ENCODE measurements at places on chromosomes 5 and 9. TPM values are rescaled to one million over a fixed set of nuclear protein-coding genes. Genes with fewer than 3 reads are reported as not detected.

Gene CYLC2
- 7.7 TPM for total RNA-seq

Gene RAPGEF1
- 55.8 TPM for total RNA-seq

Gene SLCO6A1
- total RNA-seq, result 30.1 TPM

Gene SLC4A9
- 0.81 TPM for total RNA-seq

Gene FSD1L
- total RNA-seq, result 12.2 TPM

Gene FOXD4L4
- not detected for total RNA-seq

Gene CCL28
- total RNA-seq, result 7.6 TPM

Gene SUSD3
- total RNA-seq, result 537 TPM

Gene NUTM2F
- total RNA-seq, result 1.1 TPM

Gene KIF27
- 29.4 TPM for total RNA-seq

DNA sequence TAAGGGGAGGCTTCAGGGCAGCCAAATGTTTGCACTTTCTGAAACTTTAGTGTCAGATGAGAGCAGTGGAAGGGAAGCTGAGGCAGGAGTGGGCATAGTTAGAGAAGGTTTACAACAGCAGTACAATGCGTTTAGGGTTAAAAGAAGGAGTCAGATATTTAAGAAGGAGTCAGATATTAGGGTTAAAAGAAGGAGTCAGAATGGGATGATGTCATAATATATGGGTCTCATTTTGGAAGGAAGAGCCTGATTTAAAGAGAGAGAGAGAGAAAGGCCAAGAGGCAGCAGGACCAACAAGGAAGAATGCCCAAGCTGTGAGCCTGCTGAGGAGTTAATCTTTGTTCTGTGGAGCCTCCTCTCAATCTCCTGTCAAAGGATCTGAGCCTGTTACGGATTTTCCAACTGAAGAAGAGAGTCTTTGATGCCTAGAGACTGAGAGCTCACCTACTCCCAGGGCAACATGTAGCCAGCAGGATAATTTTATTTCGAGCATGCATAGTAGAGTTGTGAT is 9.5 kb downstream of the ISL1 start:
- no peak for DNase-seq

GRCh38 chr9:98777618-98778017 is 18.7 kb downstream of the ANKS6 start:
- no peak for DNase-seq

DNA sequence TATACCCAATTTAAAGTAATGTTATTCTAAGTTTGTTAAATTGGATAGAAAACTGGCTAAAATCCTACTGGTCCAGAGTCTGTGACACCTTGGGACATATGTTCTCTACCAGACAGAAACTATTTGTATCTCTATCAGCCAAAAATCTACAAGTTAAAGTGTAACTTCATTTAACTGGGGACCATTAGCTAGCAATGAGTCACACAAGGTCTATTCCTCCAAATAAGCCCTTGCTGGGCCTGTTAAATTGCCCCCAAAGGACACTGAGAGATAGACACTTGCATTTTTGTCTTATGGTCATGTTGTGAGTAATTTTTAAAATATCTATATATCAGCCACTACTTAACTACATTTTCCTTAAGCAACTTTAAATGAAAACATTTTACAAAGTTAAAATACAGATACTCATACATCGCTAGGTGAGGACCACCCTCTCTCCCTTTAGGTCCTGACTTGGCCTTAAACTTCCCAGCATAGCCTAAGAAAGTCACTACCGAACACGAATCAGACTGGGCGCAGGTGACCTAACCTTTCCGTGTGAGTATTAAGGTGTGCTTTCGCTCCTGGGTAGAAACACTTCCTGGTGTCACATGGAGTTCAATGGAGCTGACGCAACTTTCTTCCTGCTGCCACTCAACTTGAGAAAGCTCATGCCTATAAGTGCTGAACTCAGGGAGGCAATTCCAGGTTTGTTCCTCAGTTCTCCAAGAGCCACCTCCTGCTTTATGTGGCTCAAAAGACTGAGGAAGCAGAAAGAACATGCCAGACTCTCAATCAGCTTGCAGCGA is 249.1 kb downstream of the DIRAS2 start:
- no peak for DNase-seq

GRCh38 chr5:122316656-122317055 is 4.6 kb downstream of the SNCAIP start:
- no peak for DNase-seq

DNA sequence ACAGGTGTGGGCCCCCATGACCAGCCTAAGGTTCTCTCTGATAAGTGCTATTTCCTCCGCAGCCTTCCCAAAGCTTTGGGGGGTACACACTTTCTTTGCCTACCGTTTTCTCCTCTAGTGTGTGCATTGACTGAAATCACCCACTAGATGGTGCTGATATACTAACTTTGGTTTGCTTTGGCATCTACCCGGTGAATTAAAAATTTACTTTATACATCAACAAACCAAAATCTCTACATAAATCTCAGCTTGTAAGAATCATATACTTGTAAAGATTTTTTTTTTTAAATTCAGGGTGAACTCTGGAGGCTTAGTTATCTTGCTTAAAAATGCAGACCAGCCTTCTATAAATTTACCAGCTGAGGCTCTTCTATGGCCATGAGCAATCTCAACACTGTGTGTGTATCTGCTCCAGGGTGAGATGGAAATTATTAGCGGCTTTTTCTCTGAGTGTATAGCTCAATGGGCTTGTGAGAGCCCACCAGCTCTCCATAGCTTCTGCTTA is 475.7 kb upstream of the TNC start:
- no peak for DNase-seq

- DNase-seq, result no peak
These were observed 339.6 kb upstream of the KIF2A start for GRCh38 chr5:61966296-61966955.

DNA sequence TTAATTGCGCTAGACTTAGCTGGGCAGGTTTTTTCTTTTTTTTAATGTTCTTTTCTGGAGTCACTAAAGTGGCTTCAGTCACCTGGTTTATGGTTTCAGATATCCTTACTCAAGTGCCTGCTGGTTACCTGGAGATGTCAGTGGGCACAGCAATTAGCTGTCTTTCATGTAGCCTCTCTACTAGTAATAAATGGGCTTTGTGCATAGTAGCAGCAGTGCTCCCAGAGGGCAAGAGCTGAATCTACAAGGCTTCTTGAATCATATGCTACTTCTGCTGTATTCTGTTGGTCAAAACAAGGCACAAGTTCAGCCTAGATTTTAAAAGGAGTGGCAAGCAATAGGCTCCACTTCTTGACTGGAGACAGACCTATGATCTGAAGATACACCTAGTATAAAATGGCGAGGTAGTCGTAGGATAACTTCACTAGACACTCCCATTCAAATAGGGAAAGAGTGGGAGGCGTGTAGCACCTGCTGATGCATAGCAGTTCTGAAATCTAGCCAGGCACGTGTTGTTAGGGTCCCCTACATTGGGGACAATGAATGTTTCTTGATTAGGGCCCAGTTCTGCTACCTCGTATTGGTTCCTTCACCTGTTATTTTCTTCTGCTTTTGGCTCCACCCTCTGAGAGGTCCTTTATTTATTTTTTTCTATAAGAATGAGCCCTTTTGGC is 7.0 kb downstream of the SCAMP1 start:
- no peak for DNase-seq

- DNase-seq, result peak; percentile 31
These were observed 125.2 kb downstream of the GPBP1 start for GRCh38 chr5:57298985-57299491.

GRCh38 chr5:6236170-6236793 is 142.1 kb downstream of the MED10 start:
- DNase-seq, result no peak

GRCh38 chr9:115606838-115607237 is 488.9 kb upstream of the TNC start:
- DNase-seq, result no peak

DNA sequence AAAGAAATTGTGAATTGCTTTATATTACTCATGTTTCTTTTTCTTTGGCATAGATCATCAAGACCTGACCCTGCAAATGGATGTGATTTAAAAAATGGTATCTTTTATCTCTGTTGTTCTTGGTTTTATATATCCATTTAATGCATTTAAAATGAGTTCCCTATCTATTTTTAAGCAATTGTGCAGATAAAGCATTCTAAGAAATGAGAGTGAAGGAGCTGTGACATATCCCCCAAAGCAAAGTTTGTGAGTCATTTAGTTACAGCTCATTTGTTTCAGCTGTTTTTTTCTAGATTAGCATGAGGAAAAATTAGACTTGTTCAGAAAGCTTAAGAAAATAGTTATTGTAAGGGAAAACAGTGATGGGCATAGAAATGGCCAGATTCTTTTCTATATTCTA is 7.6 kb upstream of the ELOVL7 start:
- no peak for DNase-seq

DNA sequence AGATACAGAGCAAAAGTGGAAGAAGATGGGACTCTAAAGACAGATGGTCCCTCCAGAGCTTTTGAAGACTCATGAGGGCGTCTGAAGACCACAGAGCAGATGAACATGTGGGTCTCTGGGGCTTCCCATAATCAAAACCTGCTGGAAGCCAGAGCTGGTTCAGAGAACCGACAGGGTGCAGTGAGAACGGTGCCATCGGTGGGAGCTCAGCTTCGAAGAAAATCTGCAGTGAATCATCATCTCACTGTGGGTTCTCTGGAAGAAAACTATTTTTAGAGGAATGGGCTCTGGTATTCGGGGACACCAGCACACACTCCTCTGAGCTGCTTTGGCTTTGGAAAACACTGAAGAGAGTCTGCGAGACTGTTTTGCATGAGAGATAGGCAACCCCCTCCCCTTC is 222.4 kb upstream of the PANK3 start:
- DNase-seq, result no peak

DNA sequence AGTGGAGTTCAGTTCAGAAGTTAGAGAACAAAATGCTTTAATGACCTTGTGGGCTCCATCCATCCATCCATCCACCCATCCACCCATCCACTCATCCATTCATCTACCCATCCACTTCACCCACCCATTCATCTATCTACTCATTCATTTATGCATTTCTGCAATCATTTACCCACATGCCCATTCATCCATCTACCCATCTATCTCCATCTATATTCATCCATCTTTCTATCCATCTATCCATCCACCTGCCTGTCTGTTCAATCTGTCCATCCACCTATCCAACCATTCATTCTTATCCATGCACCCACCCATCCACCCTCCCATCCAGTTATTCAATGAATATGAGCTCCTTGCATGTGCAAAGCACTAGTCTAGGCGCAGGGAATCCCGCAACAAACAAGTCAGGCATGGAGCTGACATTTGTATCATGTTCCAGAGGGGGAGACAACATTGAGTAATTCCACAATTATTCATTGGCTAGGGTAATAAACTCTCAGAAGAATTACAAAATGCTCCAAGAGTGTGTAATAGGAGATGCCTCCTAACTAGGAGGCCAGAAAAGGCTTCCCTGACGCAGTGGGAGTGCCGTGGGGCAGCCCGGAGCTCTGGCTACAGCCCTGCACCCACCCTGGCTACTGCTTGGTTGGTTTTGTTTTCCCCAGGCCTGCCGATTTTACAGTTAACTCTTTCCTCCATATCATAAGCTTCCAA is 211.2 kb downstream of the NXNL2 start:
- no peak for DNase-seq

GRCh38 chr5:154313360-154314017 is 123.0 kb downstream of the GALNT10 start:
- DNase-seq, result no peak

DNA sequence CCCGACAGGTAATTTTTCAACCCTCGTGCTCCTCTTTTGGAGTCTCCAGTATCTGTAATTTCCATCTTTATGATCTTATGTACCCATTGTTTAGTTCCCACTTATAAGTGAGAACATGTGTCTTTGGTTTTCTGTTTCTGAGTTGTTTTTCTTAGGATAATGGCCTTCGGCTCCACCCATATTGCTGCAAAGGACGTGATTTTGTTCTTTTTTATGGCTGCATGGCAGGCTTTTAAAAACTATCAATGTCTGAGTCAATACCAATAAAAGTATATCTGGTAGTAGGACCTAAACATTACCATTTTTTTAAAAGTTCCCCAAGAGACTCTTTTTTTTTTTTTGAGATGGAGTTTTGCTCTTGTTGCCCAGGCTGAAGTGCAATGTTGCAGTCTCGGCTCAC is 3.9 kb upstream of the SLC26A2 start:
- no peak for DNase-seq

DNA sequence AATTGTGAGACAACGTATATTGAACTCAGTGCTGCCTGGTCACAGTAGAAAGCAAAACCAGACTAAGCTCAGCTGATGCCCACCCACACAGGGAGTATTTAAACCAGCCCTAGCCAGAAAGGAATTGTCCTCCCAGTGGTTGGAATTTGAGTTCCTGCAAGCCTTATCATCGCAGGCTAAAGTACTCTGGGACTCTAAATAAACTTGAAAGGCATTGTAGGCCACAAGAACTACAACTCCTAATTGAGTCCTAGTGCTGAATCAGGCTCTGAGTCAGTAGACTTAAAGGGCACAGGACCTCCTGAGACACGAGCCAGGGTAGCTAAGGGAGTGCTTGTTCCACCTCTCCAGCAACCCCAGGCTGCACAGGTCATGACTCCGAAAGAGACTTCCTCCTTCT is 171.4 kb downstream of the MCTP1 start:
- no peak for DNase-seq

DNA sequence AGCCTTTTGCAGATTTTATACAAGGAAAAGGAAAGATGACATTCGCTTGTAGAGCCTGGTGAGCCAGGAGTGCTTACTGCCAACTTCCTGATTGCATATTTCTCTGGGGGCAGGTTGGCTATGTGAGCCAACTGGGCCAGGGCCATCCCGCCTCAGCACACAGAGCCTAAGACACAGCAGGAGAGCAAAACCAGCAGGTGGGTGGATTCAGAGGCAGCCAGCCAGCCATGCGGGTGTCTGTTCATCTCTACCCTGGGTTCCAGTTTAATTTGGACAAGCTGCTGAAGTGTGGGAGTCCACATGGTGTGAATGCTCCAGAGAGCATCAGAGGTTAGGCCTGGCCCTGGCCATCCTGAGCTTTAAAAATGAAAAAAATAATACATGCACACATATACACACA is 291.4 kb downstream of the ARHGEF28 start:
- peak; percentile 23 for DNase-seq

Data from testis (tissue), 5 donors.